A549 treated with Mapracorat at 1 μM for 4 hours (cell line): ENCODE measurements at places on chromosomes 3 and 15. TPM values are rescaled to one million over a fixed set of nuclear protein-coding genes. Genes with fewer than 3 reads are reported as not detected.

Gene CRYGS
- total RNA-seq: 0.80 to 0.95 TPM (median 0.83 TPM) in 5 replicates

Gene CLDN16
- total RNA-seq: 0.16 TPM in 1 of 5 replicates, not detected in the others

Gene CP
- total RNA-seq: 4.5 to 7.7 TPM (median 5.5 TPM) in 5 replicates

Gene CKMT1B
- total RNA-seq: 2.7 to 5.1 TPM (median 3.3 TPM) in 5 replicates

Gene SMCO1
- total RNA-seq: not detected in 5 replicates

Gene TUSC7
- not detected in 5 replicates for total RNA-seq

Gene KCNMB3
- 0.88 to 2.0 TPM (median 1.5 TPM) in 5 replicates for total RNA-seq

Gene FBXO40
- not detected in 5 replicates for total RNA-seq

Gene LEKR1
- 0.57 to 2.1 TPM (median 0.73 TPM) in 5 replicates for total RNA-seq

Gene AADACL2
- not detected in 5 replicates for total RNA-seq

Gene ADIPOQ
- not detected in 5 replicates for total RNA-seq

Gene ZNF609
- total RNA-seq: 15.7 to 23.9 TPM (median 21.6 TPM) in 5 replicates

Gene CAPN3
- total RNA-seq: 0.21 to 0.40 TPM (median 0.27 TPM) in 5 replicates

Gene KNG1
- not detected in 5 replicates for total RNA-seq

Gene SKOR1
- total RNA-seq: 0.04 to 0.07 TPM (median 0.05 TPM) in 3 of 5 replicates, not detected in the others
